CD4-positive, alpha-beta T cell (primary cell): ENCODE measurements at places on chromosomes 4 and X.

DNA sequence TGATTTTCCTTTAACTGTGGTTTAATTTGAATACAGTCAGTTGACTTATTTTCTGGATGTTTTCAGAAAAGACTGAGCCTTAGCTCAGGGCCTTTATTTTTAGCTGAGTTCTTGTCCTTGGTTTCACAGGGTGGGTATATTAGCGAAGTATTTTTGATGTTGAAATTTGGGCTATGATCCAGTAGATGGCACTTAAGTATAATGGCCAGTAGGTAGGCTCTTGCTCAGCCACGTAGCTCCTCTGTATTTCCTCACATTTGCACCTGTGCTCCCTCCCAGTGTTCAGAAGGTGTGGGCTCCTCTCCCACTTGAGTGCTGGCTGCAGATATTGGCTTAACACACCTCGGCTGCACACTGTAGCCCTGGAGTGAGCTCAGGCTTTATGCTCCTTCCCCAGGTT lies 549.9 kb upstream of the AMOT start:
- no peak for DNase-seq

DNA sequence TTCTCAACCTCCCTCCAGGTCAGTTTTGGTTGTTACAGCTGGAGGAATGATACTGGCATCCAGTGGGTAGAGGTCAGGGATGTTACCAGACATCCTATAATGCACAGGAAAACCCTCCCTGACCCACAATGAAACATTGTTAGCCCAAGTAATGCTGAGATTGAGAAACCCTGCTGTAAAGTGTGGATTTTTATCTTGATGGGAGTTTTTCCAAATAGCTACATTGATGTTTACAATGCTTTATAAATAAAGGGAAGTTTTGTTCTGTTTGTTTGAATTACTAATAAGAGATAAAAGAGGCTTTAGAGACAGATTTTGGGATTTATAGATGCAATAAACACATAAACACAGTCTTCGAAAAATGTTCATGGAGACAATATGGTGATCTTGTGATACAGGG lies 194.0 kb upstream of the NUDT6 start:
- no peak for DNase-seq

GRCh38 chr4:70880739-70881138 lies 21.4 kb upstream of the MOB1B start:
- DNase-seq, result no peak

DNA sequence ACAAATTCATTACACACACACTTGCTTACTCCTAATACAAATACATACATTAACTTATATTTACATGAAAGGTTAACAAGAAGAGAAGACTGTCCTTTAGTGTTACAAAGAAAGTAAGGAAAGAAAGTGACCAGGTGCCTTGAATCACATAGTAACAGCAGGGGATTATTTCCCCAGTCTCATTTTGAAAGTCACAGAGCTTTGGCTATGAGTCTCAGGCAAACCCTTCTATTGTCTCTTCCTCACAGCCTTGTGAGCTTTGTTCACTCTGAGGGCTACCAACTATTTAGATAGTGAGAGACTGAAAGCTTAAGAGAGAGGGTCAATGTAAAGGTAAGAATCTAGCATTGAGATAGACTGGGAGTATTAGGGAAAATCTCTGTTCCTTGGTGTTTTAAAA lies 161.6 kb downstream of the NPNT start:
- DNase-seq, result no peak

- DNase-seq, result no peak
Observed at GRCh38 chr4:145061318-145061920, 36.6 kb downstream of the ANAPC10 start.

DNA sequence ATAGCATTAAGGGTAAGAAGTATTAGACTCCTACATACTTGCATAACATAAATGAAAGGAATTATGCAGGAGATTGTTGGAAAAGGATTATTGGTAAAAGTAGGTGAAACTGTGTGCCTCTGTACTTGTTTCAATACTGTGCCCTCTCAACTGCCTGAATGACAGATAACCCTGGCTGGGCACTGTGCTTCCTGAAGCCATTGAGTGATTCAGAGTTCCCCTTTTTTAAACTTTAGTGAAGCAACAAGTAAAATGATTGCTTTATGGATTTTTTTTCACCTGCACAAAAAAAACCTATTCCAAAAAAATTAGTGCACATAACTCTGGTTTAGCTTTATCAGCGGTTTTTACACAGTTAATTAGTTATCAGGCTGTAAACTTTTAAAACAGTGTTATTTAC lies 204.8 kb downstream of the TRAM1L1 start:
- no peak for DNase-seq

GRCh38 chr4:47824840-47825239 lies 13.0 kb downstream of the CORIN start:
- DNase-seq, result no peak

DNA sequence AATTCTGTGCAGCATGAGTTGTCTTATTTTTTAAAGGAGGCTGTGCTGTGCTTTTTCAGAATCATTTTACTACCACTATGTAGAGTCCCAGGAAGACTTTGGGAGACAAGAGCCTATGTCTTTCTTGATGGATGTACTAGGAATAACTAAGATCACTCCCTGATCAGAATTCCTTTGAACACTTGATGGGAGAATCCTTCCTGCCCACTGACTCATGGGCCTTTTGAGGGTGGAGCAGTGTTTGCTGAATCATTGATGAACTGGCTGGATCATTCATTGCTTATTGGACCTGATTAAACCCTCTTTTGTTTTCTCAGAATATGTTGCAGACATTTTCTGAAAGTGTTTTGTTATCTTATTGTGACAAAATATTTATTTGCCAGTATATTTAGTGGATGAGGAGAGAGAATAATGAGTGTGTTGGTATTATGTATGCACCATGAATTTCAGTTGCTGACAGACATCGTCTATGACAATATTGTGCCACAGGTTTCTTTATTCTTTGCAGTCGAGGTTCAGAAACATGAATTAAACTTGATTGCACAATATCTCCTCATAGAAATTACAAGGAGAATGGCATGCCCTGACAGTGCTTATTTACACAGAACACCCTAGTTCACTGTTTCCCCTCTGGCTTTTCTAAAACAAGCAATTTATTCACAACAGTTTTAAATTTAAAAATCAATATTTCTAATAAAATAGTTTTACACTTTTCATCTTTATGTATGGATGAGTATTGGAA lies 36.3 kb downstream of the POU4F2 start:
- DNase-seq, result no peak

GRCh38 chrX:48045410-48046311 lies 25.8 kb downstream of the ZNF630 start:
- DNase-seq, result no peak

- no peak for DNase-seq
Observed at GRCh38 chrX:73847991-73848390, 285.0 kb downstream of the CHIC1 start.

- no peak for DNase-seq
Observed at GRCh38 chr4:108010167-108010566, 20.5 kb downstream of the HADH start.

- DNase-seq, result no peak
Observed at GRCh38 chr4:133131829-133132460, 17.1 kb upstream of the PCDH10 start.

GRCh38 chrX:31266203-31267076 lies 194.6 kb upstream of the FTHL17 start:
- DNase-seq, result no peak

DNA sequence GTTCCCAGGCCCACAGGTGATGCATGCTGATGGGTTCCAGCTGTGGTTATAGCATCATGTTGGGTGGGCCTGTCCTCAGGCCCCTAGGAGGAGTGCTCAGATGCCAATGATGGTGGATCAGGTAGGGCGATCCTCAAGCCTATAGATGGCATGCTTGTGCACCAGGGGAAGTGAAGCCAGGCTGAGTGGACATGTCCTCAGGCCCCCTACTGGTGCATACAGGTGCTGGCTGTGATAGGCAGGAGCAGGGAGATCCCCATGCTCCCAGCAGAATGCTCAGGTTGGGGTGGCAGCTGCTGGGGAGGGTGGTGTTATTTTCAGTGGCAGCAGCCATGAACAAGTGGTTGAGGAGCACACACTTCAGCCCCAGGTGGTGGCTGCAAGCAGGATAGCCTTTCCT lies 96.0 kb downstream of the SMARCA1 start:
- no peak for DNase-seq

- no peak for DNase-seq
Observed at GRCh38 chr4:5143940-5144339, 92.7 kb downstream of the STK32B start.

DNA sequence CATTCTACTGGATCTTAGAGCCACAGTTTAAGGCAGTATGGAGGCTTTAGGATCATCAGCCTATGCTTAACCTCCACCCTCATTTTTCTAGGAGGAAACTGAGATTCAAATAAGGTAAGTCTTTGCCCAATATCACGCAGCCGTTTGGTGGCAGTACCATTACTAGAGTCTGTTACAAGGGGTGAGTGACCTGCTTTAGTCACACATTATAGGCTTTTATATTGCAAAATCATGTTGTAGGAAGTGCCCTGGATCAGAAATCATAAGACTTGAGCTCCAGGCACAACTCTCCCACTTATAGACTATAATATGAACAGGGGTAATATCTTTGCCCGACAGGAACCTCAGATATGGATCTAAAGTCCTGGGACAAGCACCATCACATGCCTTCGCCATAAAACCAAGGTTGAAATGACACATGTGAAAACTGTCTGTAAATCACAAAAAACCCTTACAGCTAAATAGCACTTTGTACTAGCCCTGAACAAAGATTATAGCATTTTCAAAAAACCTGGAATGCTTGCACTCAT lies 19.2 kb downstream of the HPSE start:
- no peak for DNase-seq

DNA sequence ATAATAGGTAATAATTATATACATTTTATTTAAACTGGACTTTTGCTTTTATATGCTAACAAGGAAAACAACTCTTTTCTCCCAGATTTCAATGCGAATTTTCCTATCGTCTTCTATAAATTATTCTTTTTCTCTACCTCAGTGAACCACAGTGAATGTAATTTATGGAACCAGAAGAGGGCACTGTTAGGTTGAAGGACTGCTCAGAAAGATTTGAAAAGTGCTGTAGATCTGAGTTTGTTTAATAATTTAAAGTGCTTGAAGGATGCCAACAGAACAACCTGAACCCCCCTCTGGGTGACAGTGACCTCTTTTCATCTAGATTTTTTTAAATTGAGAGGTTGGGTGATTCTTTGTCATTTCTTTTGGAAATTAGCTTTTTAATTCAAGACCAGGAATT lies 54.9 kb downstream of the PHOX2B start:
- DNase-seq, result no peak

DNA sequence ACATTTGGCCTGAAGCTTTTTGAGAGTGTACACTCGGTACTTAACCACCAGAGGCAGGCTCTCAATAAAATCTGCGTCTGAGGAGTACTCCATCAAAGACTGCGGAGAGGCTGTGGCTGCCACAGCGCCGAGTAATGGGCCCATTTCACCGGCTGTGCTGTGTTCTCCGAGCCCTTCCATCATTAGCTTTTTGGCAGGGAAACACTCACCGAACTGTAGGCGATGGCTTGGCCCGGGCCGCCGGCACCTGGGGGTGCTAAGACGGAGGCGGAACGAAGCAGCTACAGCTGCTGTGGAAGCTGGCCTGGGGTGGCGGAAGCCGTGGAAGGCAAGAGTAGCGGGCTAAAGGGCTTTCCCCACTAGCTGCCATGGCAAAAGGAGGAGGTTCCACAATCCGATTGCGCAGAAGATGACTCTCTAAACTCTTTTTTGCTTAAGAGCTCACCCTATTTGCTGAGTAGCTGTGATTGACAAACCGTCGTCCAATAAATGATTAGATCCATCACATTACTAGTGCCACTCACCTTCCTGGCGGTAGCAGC lies 48.5 kb upstream of the PABPC1L2A start:
- DNase-seq, result no peak

GRCh38 chr4:85777908-85778631 lies 303.1 kb downstream of the ARHGAP24 start:
- DNase-seq, result no peak

GRCh38 chr4:38921151-38921550 lies 53.5 kb downstream of the FAM114A1 start:
- no peak for DNase-seq

GRCh38 chrX:105167233-105167632 lies 53.3 kb downstream of the TEX13A start:
- no peak for DNase-seq

DNA sequence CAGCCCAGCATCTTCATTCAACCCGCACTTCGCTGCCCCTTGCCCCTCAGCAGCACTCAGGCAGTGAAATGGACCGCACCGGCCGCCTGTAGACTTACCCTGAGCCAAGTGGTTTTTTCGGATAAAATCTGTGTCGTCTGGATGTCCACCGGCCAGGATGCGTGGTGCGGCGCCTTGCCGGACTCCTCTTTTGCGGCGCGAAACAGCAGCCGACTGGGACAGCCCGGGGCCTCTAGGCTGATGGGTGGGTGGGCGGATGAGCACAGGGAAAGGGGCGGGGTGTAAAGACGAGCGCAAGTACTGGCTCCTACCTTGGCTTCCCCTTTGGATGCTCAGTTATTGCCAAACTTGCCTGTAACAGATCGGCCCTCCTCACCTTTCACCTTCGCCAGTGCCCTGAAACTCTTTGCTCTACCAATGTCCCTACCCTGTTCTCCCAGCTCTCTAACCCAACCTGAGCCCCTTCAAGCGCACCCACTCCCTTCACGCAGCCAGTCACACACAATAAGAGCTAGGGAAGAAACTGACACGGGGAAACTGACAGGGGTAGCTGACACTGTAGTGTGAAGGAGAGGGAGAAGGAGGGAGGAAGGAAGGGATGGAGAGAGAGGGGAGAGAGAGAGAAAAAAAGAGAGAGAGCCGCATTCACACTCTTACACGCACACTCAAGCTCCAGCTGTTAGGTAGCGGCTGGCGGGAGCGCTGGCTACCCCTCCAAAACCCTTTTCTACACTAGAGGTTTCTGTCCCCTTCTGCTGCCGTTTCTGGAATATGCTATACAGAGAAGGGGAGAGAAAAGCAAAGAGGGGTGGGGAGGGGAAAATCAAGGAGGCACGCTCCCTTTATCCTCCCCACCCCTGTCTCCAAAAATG lies 559 bp downstream of the TRPC5 start:
- no peak for DNase-seq

- no peak for DNase-seq
Observed at GRCh38 chrX:50858548-50858947, 44.6 kb upstream of the SHROOM4 start.

GRCh38 chrX:65195621-65196020 lies 219.4 kb upstream of the ZC4H2 start:
- DNase-seq, result no peak

GRCh38 chrX:110401135-110401534 lies 42.5 kb downstream of the RTL9 start:
- DNase-seq, result no peak

DNA sequence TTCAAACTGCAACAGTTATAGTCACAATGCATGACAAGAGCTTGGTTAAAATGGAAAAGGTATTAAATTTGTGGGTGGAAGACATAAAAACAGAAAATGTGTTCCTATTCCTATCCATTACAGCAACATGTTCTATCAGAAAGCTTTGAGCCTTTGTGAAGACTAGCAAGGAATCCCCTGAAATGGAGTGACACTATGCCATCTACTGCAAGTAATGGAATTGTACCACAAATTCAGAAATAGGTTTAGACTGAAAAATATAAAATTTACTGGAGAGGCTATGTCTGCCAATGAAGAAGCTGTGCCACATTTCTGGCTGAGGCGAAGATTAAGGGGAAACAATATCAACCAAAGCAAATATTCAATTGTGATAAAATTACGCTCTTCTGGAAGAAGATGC lies 247.9 kb downstream of the ADAM29 start:
- DNase-seq, result no peak
